ENCODE measurements at places on chromosomes 1 and 21.

GRCh38 chr1:181135437-181135731, 46.9 kb downstream of the IER5 start:
- no peak for DNase-seq

DNA sequence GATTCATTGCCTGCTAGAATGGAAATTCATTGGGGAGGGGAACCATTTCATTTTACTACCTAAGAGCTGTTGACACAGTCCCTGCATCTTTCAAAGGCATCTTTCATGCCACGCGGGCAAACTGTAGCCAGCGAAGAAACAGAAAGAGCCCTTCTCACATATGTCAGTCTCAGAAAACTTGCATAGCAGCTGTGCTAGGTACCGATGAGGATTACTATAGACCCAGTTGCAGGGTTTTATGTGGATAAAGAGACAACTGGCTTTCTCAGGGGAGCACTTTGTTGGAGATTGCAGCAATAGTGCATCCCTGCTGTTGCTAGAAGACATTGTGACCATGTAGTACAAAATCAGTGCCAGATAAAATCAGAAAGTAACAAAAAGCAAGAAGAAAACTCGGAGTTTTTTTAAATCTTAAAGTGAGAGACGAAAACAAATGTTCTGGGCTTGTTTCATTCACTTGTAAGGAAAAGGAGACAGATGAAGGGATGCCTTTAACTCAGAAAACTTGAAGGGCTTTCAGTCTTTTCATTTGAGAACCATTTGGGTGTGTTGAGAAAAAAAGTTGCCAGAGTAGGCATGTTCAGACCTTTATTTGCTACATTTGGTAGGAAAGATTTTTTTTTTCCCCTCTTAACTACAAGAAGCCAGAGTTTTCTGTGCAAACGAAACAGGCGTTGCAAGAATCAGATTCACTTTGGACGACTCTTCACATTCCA, 804.1 kb downstream of the USP25 start:
- DNase-seq = no peak

DNA sequence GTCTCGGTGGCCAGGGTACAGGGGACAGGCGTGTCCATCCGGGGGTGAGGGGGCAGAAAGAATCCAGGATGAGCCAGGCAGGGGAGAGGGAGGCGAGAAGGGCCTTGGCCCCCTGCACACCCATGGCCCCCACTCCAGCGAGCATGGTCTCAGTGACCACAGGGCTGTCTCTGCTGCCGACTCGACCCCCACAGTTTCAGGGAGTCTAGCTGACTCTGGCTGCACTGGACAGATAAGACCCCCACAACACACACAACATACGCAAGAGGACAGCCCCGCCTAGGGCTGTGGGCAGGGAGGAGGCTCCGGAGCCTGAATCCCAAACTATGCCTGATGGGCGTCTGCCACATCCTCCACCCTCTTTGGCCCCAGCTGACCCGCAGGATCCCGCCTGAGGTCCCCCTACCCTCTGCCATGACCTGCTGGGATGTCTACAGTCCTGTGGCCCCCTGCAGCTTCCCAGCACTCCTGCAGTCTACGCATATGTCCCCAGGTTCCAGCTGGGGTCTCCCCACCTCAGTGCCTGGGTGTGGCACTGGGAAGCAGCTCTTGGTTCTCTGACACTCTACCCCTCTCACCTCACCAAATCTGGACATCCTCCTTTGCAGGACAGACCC, 22.0 kb downstream of the WNT9A start:
- DNase-seq = no peak

DNA sequence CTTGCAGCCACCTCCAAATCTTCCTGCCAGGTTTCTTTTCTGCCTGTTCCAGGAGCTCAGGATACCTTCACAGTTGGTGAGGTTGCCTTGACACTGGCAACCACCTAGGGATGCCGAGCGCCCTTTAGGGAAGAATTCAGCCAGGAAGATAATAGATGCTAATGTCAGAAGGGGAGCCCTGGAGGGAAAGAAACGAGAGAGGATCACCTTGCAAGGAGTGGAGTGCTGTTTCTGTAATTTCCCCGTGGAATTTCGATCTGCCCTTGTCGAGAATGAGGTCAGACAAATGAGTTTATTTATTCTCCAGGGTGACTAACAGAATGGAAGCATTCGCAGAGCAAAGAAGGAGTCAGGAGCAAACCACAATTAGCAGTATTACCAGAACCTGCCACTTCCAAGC, 315.8 kb upstream of the KAZN start:
- no peak for DNase-seq

- DNase-seq = no peak
Observed at GRCh38 chr1:156128308-156128653, 13.8 kb downstream of the LMNA start.

DNA sequence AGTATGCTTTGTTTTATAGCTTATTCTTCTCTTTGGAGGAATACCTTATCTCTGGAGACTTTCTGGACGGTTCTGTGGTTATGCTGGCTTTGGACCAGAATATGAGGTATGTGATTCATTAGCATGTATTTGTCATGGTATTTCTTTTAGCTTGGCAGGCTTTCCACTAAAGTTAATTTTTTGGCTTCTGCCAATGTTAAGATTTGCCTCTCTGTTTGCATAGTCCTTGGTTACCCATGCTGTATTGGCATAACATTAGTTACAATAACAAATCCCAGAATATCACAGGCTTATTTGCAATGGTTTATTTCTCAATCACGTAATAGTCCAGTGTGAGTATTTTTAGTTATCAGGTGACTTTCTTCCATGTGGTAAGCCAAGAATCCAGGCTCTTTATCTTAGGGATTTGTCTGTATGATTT, 9.7 kb downstream of the ZMPSTE24 start:
- DNase-seq = no peak

DNA sequence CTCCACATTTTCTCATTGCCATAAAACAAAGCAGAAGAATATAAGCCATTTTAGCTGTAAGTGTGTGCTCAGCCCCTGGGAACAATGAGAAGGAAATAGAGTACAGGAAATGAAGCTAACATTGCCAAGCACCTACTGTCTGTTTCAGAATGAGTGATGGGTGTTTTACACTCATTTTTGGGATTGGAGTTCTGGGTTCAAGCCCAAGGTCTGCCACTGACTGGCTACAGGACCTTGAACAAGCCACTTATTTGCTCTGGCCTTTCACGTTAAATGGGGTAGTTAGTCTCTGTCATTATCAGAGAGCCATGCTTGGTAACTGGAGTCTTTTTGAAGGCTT, 80.7 kb upstream of the KAZN start:
- DNase-seq = no peak

Data from stimulated activated CD4-positive, alpha-beta T cell treated with anti-CD3 and anti-CD28 coated beads, Interleukin-1b, Interleukin-23, amount 100 ng/mL, for 1 hour (primary cell).